ENCODE measurements at places on chromosomes 7 and 10.

DNA sequence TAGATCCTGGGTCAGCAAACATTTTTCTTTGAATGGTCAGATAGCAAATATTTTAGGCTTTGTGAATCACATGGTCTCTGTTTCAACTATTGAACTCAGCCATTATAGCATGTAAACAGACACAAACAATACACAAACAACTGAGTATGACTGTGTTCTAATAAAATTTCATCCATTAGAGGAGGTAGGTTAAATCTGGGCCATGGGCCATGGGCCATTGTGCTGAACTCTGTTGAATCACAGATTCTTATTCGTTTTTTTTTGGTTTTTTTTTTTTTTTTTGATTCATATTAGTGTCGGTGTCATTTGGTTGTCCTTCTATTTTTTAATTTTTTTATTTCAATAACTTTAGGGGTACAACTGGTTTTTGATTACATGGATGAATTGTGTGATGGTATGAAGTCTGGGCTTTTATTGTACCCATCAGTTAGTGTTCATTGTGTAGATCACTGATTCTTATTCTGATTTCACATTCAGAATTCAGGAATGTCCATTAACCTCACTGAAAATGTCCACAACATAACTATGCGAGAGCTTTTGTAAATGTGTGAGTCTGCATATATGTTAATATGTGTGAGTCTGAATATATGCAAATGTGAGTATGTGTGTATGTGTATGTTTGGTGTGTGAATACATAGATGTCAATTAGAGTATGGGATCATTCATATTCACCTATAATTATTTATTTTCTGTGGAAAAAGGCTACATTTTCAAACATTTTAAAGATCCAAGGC lies 443.7 kb upstream of the GRM3 start:
- no peak overlapping the region for H3K27ac ChIP-seq
- no peak for DNase-seq
- H3K4me3 ChIP-seq: no peak overlapping the region

DNA sequence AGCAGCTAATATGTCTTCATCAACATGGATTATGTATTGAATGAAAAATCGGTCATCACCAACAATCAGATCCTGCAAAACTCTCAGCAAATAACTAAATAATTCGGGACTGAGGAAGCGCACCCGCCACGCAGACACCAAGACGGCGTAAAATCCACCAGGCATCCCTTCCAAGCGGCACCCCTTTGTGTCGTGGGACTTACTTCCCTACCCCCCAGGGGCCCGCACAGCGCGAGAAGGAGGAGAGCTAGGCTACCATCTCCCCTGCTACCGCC lies 721 bp downstream of the ARL3 start:
- H3K36me3 ChIP-seq: no peaks in the 10 kb centered on the region
- peaks cover 19% of the 10 kb centered on the region for H3K4me1 ChIP-seq
- H3K4me3 ChIP-seq: peak overlapping the region; percentile 79
- no peak for DNase-seq
- peak overlapping the region; percentile 67 for H3K27ac ChIP-seq

DNA sequence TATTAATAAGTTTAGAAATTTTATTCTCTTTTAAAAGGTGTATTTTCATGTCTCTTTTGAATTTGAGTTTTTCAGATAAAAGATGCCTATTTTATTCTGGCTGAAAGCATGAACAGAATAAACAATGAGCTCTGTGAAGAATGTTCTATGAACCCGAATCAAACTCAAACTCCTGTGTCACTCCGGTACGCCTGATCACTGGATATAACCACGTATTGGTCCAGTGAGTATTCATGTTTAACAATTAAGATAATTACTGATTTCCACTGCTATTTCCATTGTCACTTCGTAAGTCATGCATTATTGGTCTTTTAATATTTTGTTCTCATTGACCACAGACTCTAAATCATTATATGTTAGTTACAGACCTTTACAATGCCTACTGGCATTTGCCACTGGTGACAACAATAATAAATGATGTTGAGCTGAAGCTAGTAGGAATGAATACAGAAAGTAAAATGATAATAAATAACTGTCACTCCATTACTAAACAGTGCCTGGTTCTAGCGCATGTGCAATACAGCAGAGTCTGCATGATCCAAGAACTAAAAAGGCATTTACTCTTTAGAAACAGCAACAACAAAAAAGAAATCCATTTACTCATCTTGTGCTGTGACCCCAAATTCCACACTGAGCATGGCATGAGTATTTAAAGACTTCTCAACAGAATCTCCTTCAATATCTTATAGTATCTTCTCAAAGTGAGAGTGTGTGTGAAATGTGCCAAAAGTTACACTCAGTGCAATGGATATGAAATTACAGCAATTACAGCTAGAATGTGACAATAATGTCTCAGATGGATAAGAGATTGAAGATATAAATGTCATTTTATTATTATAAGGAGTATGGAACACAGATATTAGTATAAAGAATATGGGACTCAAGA lies 827.0 kb upstream of the LRRTM3 start:
- H3K4me3 ChIP-seq: no peak overlapping the region
- H3K27ac ChIP-seq: no peak overlapping the region
- H3K36me3 ChIP-seq: no peaks in the 10 kb centered on the region
- H3K4me1 ChIP-seq: no peaks in the 10 kb centered on the region
- no peaks in the 10 kb centered on the region for H3K27me3 ChIP-seq
- DNase-seq: no peak

DNA sequence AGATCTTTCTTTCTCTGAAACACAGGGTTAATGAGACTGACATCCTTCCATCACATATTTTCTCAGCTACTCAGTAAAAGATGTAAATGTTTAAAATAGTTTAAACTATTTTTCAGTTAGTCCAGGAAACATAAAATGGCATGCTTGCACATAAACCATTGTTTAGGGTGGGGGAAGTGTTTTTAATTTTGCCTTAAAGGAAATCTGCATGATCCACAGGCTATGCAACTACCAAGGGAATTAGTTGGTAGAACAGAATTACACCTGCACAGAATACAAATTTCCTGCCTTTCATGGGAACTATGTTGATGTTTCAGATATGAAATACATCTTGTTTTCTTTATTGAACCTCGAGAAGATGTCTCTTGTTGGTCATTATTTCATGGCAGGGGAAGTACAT lies 10.6 kb downstream of the CAV1 start:
- H3K27ac ChIP-seq: no peak overlapping the region
- no peak for DNase-seq
- no peaks in the 10 kb centered on the region for H3K27me3 ChIP-seq
- no peaks in the 10 kb centered on the region for H3K4me1 ChIP-seq
- H3K36me3 ChIP-seq: no peaks in the 10 kb centered on the region
- H3K4me3 ChIP-seq: no peak overlapping the region

- H3K4me1 ChIP-seq: no peaks in the 10 kb centered on the region
- no peaks in the 10 kb centered on the region for H3K27me3 ChIP-seq
- no peak overlapping the region for H3K4me3 ChIP-seq
- no peak overlapping the region for H3K27ac ChIP-seq
- no peak for DNase-seq
Observed at GRCh38 chr7:50976064-50976463, 193.4 kb upstream of the GRB10 start.

DNA sequence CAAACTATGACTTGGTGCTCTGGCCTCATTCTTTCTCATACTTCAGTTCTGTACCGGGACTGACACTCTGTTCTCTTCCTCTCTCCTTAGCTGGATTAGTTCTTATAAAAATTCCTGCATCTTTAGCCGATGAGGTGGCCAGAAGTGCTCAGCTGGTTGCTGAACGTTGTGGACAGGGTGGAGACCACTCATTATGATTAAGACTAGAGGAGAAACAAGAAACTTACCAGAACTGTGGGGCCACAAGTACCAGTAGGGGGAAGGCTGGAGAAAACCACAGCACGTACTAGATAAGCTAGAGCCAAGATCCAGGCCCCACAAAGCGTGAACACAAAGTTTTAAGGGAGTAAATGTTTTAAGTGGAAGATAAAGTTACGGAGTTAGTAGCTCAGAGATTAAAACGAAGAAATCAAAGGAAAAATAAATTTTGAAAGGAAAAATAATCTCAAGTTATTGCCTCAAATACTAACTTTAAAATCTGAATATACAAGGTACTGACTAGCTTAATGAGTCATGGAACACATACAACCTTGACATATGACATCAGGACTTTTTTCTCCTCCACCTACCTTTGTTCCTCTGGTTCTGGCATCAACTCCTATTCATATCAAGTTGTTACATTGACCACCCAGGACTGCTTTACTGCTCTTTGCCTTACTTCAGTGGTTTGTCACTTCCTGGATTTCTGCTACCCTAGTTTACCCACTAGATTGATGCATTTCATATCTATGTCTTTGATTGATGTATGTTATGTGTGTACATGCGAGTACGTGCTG lies 469.0 kb downstream of the TFEC start:
- H3K27me3 ChIP-seq: no peaks in the 10 kb centered on the region
- H3K4me1 ChIP-seq: no peaks in the 10 kb centered on the region
- H3K27ac ChIP-seq: no peak overlapping the region
- peak; percentile 9 for DNase-seq

- H3K27ac ChIP-seq: no peak overlapping the region
- peaks cover 3% of the 10 kb centered on the region for H3K36me3 ChIP-seq
Observed at GRCh38 chr7:151235091-151235787, 3.0 kb downstream of the CHPF2 start.

DNA sequence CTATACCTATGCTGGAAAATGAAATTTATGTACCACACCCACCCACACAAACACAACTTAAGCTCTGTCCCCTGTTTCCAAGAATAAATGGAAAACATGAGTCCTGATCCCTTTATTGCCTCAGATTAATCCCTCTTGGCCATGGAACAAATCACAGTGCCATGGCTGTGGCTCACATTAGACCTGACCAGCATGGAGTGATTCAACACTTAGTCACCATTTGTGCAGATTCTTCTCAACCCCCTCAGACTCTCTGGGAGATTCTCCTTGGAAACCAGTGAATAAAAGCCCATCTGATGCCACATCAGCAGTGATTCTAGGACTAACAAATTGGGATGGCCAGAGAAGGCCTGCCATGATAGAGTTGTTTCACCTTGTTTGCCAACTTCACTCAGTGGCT lies 204.4 kb upstream of the TMEM72 start:
- no peaks in the 10 kb centered on the region for H3K27me3 ChIP-seq
- H3K36me3 ChIP-seq: no peaks in the 10 kb centered on the region
- H3K4me3 ChIP-seq: no peak overlapping the region
- no peaks in the 10 kb centered on the region for H3K4me1 ChIP-seq

DNA sequence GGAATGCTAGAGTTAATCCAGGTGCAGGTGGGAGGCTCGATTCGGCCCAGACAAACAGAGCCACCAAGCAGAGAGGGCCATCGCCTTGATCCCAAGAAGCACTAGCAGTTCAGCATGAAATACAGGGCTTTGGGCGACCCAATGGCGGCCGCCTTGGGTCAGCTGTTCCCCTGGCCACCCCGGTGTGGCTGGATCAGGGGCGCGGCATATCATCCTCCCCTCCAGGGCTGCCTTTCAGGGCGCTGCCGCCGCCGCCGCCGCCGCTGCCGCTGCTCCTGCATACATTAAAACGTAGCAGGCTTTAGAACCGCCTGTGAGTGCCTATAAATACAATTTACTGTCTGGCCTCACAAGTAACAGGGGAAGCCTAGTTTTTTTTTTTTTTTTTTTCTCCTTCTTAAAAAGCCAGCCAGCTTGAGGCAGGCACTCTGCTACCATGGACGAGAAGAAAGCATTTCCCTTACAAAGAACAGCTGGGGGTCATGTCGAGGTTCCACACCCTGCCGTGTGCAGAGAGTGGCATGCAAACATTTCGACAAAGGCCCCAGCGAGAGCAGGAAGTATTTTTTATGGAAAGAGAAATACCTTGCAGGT lies 57.7 kb upstream of the EFCAB10 start:
- no peak overlapping the region for H3K4me3 ChIP-seq
- DNase-seq: peak; percentile 89
- peaks cover 38% of the 10 kb centered on the region for H3K4me1 ChIP-seq
- H3K27ac ChIP-seq: peak overlapping the region; percentile 90
- no peaks in the 10 kb centered on the region for H3K36me3 ChIP-seq

- H3K4me1 ChIP-seq: peaks cover 3% of the 10 kb centered on the region
- no peaks in the 10 kb centered on the region for H3K36me3 ChIP-seq
- H3K27me3 ChIP-seq: no peaks in the 10 kb centered on the region
- no peak overlapping the region for H3K27ac ChIP-seq
- DNase-seq: peak; percentile 42
- H3K4me3 ChIP-seq: no peak overlapping the region
Observed at GRCh38 chr7:28575241-28575643, 162.9 kb downstream of the CREB5 start.

GRCh38 chr10:19659920-19660655 lies 156.1 kb upstream of the PLXDC2 start:
- no peak overlapping the region for H3K4me3 ChIP-seq
- DNase-seq: no peak
- no peaks in the 10 kb centered on the region for H3K36me3 ChIP-seq
- no peaks in the 10 kb centered on the region for H3K27me3 ChIP-seq
- H3K27ac ChIP-seq: no peak overlapping the region
- no peaks in the 10 kb centered on the region for H3K4me1 ChIP-seq

- H3K27me3 ChIP-seq: no peaks in the 10 kb centered on the region
- H3K27ac ChIP-seq: no peak overlapping the region
- no peaks in the 10 kb centered on the region for H3K4me1 ChIP-seq
- H3K36me3 ChIP-seq: no peaks in the 10 kb centered on the region
- DNase-seq: no peak
- H3K4me3 ChIP-seq: no peak overlapping the region
Observed at GRCh38 chr10:120931423-120931822, 80.3 kb downstream of the WDR11 start.

DNA sequence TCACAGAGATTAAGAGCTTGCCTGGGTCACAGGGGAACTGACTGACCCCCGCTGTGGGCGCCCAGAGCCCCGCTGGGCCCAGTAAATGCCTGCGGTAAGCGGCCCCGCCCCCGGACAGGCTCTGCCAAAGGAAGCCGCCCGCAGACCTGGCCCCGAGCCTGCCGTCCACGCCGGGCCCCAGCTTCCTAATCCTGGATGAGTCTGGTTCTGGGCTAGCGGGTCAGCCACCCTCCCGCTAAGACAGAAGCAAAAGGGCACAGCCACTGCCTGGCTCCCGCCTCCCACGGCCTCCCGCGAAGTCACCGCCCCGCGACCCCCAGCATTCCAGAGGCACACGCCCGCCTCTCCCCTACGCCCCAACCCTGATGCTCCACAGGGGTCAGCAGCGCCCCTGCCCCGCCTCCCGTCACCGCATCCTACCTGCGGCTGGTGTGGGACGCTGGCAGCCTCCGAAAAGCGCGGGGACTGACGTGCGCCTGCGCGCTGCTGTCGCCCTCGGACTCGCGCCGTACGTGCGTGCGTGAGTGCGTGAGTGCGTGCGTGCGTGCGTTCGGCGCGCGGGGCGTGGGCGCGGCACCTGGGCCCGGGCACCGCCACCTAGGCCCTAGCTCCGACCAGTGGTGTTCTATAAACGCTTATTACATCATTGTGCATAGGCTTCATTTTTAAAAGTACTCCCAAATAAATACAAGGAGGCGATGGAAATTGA lies at the start of gene FIGNL1:
Gene FIGNL1, minus strand, starts transcription at position 470 of the 709 bp plus-strand sequence. CDS start 3,063 bp downstream, outside the sequence.
- peak within 1 kb of the TSS; percentile 62 for H3K4me3 ChIP-seq
- H3K27ac ChIP-seq: peak within 1 kb of the TSS; percentile 41
- no peaks in the 10 kb centered on the region for H3K27me3 ChIP-seq

DNA sequence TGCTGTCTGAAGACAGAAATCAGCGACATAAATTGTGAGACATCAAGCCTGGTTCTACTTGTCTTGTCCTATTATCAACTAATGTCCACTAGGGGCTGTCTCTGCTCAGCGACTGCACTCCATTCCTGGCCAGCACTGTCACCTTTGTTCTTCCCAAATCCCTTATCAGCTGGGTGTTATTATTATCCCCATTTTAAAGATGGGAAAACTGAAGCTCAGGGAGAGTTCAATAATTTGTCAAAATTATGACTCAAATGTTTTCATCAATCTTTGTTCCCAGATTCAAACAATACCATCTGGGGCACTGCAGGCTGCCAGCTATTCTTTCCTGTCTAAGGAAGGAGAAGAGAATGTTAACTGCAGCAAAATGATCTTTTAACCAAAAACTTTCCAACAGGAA lies 431.6 kb upstream of the NFE2L3 start:
- no peaks in the 10 kb centered on the region for H3K27me3 ChIP-seq
- H3K27ac ChIP-seq: no peak overlapping the region
- peak; percentile 74 for DNase-seq
- no peaks in the 10 kb centered on the region for H3K4me1 ChIP-seq

Data from mesendoderm (in vitro differentiated cells).